ENCODE measurements at places on chromosomes 6 and 20.
A peak's percentile ranks its signal among the peaks of the same experiment; 100 is the strongest.

- no peak for DNase-seq
Observed at GRCh38 chr6:117409863-117410262, 15.9 kb downstream of the ROS1 start.

DNA sequence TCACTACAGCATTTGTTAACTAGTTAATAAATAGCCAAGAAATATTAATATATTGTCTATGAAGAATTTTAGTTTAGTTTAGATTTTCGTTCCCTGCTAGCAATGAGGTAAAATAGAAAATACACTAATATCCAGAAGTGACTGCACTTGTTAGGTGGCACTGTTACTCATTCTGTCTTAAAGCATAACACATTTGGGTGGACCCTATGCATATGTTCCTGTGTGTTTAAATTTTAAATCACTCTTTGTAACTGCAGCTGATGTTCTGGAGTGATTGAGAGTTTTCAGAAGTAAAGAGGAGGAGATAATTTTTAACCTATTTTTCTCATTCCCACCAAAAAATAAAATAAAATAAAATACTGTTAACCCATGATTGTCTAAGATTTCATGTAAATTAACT, 73.9 kb upstream of the SOX4 start:
- DNase-seq: no peak

DNA sequence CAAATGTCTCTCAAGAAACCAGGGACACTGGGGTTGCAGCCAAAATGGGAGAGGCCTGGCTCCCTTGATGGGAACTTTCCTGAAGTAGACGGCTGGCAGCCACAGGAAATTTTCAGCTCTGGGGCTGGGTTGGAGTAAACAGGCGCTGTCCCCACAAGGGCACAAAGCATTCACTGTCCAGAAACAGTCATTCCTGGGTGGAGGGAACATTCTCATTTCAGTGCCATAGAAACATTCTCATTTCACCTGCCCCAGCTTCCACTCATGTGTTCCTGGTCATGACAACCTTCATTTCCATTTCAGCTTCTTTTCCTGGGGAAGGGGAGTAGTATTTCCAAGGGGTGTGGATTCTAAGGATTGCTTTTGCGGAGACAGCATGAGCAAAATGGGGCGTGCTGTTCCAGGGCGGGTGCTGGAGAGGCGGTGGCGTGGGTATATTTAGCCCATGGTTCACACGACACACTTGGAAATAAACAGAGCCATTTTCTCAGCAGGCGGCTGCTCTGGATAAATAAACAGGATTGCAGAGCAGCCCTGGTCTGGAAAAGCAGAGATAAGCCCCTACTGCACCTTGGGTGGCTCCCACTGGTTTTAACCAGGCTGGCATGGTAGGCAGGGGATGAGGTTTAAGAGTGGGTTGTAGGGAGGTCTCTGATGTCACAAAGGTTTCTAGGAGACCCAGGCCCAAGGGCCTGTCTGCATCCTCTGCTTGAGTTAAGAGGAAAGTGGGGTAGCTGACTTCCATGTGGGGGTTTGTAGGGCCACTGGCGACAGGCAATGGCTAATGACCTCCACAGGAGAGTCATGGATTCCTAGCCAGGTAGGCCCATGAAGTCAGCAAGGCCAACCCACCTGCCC, 32.9 kb downstream of the COX4I2 start:
- DNase-seq: no peak

DNA sequence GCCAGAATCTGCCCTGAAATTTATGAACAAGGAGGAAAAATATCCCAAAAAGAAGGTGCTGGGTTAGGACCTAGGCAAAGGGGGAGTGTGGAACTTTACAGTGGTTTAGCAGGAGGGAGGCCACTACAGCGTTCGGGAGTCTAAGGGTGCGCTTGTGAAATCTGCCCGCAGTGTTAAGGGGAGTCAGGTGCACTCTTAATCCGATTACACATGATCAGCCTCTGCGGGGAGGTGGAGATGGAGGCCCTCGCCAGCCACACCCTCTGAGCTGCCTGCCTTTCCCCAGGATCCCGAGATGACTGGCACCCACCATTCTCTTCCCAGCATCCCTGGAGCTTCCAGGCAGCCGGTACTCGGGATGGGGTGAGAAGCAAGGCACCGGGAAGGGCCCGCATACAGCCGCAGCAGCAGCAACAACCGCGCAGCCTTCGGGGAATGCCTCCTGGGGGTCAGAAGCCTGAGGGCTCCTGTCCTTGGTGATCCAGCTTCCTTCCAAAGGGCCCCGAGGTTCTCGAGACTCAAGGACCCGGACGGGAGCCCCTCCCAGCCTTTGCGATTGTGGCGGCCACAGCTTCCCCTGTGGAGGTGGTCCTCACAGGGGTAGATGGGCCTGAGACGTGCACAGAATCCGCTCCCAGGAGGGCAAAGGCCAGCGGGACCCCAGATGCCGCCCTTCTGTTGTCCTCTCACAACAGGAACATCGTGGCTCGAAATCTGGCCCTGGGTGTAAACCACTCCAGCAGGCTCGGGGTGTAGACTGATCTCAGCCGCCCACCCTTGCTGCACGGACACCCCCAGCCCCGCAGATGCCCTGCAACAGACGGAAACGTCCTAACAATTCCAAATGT, 57.3 kb upstream of the CST7 start:
- peak; percentile 91 for DNase-seq

- no peak for DNase-seq
Observed at GRCh38 chr6:124557873-124558272, 404.4 kb upstream of the RNF217 start.

- DNase-seq: peak; percentile 61
Observed at GRCh38 chr6:148293181-148293995, 49.2 kb upstream of the SASH1 start.

GRCh38 chr20:7195704-7196103, 428.2 kb downstream of the BMP2 start:
- DNase-seq: no peak

DNA sequence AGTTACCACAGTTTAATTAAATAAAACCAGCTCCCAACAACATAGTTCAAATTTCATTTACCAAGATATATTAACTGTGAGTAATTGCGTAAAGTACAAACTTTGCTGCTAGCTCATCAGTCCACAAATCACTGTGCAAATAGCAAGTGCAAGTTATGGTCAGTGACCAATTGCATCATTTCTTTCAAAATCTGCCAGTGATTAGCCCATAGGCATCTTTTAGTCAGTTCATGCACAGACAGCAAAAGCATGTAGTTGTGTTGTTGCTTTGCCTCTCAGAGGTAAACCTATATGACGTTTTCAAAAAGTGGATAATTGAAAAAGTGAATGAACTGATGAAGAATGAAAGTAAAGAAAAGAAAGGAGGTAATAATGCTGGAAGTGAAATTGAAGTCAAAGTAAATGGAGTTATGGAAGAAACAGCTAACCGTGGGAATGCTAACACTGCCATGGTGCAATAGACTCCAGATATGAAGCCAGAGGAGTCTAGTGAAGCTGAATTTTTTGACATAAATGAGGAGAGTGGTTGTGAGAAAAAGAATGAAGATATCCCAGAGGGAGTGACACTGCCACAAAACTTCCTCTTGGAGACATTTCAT, 36.5 kb downstream of the ENPP1 start:
- DNase-seq: no peak

DNA sequence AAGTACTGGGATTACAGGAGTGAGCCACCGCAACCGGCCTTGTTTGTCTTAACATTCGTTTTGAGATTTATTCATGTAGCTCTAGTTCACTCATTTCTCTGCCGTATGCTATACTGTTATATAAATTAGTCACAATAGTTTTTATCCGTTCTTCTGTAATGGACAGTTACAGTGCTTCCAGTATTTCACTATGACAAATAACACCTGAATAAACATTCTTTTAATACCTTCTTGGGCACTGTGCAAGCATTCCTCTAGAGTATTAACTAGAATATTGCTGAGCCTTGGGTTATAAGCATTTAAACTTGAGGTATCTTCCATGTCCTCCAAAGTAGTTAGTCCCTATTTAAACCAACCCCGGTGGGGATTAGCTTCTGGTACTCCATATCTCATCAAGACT, 45.6 kb downstream of the STK38 start:
- no peak for DNase-seq

DNA sequence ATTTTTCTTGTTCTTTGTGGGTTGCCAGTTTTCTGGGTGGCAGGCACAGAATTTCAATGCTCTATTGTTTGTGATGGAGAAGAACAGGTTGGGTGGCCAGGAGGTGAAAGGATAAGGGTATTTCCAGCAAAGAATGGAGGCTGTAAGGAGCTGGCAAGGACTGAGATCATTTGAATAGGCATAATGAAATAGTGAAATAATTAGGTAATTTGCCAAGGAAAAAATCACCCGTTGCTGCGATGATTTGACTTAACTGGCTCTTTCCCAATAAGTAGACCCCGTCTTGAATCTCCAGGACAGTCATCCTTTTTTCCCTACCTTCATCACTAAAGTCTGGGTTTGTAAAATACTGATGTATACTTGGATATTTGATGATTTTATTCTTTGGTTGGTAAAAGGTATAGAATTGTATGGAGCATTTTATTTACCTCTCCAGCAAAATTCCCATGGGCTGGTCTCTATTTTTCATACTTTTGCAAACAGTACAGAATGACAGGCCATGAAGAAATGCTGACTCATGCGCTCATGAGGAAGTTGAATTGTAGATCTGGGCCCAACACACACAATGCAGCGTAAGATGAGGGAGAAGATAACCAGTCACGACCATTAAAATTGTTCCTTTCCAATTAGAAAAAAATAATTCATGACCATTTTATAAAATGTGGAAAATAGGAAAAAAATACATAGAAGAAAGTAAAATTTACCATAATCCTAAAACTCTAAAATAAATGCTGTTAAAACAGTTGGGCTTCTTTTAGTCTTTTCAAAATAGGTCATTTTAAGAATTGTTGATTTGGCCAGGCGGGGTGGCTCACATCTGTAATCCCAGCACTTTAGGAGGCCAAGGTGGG, 2.4 kb upstream of the GCNT2 start:
- no peak for DNase-seq

DNA sequence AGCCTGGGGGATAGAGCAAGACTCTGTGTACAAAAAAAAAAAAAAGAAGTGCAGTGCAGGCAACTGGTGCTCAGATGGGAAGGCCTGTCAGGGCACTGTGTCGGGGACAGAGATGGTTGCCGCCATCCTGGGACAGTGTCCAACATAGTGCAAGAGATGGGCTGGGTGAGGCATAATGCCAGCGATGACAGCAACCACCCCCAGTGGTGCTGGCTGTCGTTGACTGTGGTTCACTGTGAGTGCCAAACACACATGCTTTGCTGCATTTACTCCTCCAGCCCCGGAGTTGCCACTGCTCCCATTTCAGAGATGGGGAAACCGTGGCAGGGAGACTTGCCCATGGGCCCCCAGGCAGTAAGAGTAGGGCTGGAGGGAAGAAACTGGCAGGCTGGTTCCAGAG, 5.2 kb upstream of the C20orf203 start:
- DNase-seq: no peak

Measured in D341Med (cell line).